ENCODE measurements at places on chromosomes 7 and 10.
A peak's percentile ranks its signal among the peaks of the same experiment; 100 is the strongest.

GRCh38 chr10:128103229-128103714, 23.0 kb downstream of the MKI67 start:
- no peak for DNase-seq

DNA sequence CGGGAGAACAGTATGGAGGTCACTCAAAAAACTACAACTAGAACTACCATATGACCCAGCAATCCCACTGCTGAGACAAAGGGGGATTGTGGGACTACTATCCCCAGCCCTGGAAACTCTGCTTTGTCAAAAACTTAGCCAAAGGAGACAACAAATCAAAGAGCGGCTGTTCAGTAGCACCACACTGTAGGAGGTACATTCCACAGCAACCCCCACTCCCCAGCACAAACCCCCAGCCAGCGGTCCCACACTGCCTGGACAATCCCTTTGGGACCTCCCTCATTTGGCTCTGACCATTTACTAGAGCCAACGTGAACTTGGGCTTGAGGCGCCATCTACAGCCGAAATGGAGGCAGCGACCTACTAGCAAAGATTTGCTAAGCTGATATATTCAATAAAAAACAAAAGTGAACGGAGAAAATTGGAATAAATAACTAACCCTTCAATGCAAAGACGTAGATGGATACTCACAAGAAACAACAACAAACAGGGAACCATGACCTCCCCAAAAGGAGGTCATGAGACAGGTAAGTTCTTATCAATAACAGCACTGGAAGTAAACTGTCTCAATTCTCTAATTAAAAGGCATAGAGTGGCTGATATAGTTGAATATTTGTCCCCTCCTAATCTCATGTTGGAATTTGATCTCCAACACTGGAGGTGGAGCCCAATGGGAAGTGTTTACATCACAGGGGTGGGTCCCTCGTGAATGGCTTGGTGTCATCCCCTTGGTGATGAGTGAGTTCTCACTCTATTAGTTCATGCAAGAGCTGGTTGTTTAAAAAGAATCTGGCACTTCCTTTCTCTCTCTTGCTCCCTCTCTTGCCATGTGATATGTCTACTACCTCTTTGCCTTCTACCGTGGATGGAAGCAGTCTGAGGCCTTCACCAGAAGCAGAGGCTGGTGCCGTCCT, 119.0 kb upstream of the KCNMA1 start:
- DNase-seq: peak; percentile 73

DNA sequence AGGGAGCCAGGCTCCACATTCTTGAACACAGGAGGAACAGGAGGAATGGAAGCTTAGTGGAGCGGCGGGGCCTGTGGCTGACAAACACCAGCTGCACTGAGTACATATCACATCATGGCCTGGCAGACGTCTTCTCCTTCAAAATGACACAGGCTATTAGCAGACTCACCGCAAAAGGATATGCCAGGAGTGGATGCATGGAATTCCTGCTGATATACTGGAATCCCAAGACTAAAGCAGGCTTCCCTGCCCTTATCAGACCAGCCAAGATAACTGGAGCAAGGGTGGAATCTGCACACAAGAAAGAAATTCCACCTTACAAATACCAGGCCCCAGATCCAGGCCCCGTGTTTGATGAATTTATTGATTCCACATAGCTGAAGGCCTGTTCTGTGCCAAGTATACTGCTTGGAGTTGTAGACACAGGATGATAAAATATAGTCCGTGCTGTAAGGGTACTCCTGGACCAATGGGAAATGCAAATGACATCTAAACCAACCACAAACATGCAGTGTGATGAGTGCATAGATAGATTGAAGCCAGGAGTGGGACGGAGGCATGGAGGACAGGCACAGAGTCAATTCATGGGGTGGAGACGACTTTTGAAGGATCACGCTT, 480.5 kb upstream of the ZMIZ1 start:
- no peak for DNase-seq

DNA sequence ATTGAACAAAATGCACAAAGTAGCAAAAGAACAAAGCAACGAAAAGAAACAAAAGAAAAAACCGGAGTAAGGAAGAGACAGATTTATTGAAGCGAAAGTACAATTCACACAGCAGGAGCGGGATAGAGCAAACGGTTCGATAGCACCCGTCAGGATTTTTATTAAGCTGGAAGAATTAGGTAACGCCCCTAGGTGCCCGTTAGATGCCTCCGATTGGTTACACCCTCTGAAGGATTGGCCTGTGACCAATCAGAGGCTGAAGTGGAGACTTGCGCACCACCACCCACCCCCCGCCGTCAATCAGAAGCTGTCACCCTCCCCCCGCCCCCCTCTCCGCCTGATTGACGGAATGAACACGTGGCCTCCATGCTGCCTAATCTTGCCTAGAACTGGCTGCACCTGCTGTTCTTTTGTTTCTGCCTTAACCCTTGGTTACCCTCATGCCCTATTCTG, 16.8 kb downstream of the OCM2 start:
- DNase-seq: no peak

- DNase-seq: no peak
Observed at GRCh38 chr10:98852686-98853085, 383.0 kb downstream of the HPSE2 start.

GRCh38 chr10:112735041-112735695, 214.9 kb upstream of the TCF7L2 start:
- no peak for DNase-seq

DNA sequence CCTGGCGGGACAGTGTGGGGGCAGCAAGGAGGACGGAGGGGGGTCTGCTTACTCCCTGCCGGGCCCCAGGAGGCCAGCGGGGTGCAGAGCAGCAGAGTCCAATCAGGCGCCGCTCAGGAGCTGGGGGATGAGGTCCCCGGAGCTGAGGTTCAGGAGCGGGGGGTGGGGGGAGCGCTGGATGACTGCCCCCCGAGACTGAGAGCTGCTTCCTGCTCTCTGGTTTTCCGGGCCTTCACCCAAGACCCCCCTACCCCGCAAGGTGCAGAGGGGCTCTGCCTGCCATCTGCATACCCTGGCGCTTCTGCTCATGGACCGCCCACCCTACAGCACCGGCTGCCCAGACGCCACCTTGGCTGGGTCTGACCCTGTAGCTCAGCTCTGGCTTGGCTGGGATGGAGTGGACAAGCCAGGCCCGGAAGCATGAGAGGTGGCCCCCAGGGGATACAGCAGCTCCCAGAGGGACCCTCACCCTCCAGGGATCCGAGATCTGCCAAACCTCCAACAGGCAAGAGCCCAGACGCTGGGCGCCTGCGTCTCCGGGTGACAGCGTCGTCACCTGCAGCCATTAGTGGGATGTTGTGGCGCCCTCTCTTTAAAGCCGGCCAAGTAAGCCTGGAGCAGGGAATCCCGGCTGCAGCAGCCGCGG, 930 bp downstream of the KNDC1 start:
- no peak for DNase-seq

- DNase-seq: no peak
Observed at GRCh38 chr7:119903085-119903484, 369.9 kb upstream of the KCND2 start.

DNA sequence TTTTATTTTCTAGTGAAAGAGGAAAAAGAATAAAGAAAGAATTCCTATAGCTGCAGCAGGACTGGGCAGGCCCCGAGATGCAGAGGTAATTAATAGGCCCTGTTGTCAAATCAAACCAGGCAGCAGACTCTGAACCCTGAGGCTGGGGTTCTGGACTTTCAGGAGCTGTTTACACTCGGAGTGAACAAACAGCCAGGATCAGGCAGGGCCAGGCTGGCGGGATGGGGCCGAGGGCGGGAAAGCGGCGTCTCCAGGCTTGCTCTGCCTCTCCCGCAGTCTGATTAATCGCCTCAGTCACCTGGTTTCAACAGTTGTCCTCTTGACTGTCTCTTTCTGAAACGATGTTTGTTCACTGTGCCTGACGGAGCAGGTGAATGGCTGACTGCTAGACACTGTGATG, 675.4 kb upstream of the FOXK1 start:
- peak; percentile 85 for DNase-seq

GRCh38 chr10:31242902-31243301, 76.1 kb upstream of the ZEB1 start:
- DNase-seq: peak; percentile 56

DNA sequence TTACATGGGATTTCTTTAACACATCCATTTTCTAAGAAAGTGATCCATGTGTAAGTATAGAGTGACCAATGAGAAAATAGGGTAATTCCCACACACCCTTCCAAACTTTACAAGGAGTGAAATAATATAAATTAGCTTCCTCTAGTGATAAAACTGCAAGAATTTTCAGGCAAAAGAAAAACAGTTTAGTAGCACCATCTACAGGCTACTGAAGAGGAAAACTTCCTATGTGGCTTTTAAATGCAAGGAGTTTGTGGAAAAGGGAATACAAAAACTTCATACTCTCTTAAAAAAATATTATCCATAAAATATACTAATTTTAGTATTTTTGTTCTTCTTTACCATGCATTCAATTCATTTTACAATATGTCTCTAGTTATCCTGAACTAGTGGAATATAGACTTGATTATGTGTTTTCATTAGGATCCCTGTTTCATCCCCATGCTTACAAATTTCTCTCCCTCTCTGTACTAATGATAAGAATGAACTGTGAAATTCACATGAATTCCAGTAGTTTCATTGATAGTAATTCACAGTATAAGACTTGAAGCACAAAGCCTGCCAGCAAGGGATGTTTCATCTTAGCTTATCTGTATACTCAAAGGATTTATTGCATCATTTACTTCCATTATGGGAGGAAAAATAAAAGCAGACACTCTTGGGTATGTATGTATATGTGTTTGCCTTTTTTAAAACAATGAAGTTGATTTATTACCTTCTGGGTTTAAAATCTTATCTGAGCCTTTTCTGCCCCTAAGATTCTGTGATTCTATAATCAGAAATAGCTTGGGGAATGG, 442.9 kb downstream of the AUTS2 start:
- DNase-seq: peak; percentile 7

DNA sequence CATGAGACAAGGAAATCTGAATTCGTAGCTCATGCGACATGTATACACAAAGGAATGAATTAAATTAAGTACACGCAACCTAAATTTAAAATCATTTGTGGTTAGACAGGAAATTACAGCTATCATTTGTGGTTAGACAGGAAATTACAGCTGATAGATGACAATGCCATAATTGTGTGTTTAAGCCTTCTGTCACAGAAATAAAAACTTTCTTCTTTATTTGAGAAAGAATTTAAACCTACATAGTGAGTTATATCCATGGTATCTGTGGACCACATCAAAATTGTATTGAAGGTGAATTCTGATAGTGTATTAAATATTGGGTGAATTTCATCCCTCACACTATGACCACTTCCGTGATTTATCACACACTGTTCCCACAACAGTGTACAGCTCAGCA, 362.9 kb downstream of the MAGI2 start:
- peak; percentile 19 for DNase-seq

DNA sequence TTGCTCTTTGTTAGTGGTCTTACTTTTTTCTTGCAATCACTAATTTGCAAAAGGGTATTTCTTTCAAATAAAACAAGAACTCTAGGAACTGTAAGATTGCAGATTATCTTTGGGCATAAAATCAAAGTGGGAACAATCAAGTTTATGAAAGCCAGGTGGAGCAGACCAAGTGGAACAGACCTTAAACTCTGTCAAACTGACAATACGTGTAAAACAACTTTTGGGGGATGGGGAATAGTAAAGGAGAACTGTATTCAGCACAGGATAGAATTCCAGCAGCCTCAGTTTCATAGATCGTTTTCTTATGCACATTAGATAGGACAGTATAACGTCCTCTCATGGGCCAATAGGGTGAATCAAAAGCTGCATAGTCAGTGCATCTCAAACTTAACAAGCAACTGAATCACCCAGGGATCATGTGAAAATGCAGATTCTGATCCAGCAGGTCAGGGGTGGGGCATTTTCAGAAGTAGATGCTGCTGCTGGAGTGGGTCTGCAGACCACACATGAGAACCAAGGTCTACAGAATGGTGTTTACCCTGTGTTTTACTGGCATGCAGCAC, 120.7 kb downstream of the PIP4K2A start:
- no peak for DNase-seq

- peak; percentile 69 for DNase-seq
Observed at GRCh38 chr7:14095233-14095950, 105.9 kb upstream of the ETV1 start.

DNA sequence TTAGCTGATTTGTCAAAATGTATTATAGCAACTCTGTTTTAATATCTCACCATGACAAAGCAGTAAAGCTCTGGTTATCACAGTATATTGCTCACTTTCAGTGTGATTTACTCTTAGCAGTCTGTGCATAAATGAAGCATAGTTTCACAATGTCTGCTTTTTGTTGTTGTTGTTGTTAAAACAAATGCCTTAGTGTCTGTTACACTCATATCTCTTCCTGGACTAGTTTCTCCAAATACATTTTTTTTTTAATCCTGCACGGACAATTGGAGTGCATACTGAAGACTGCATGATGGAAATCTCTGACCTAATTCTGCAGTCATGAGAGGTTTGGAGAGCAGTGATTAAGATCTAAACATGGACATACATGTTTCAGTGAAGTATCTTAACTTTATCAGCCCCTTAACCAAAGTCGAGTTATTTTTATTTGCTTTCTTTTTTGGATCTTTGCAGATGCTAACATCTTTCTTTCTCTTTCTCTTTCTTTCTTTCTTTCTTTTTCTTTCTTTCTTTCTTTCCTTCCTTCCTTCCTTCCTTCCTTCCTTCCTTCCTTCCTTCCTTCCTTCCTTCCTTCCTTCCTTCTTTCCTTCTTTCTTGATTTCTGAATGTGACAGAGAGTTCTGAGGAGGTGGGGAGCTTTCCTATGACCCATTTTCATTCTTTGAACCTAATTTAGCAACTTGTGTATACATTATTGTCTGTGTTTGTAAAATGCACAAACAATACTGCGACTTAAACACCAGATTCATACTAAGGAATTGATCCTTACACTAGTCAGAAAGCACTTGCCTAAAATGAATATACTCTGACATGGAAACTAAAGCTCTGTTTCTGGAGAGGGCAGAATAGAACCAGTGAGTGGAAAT, 161.5 kb upstream of the AGR3 start:
- DNase-seq: peak; percentile 70

GRCh38 chr7:131471250-131472004, 85.0 kb downstream of the PODXL start:
- no peak for DNase-seq

- DNase-seq: no peak
Observed at GRCh38 chr10:130233426-130233825, 97.2 kb downstream of the GLRX3 start.

DNA sequence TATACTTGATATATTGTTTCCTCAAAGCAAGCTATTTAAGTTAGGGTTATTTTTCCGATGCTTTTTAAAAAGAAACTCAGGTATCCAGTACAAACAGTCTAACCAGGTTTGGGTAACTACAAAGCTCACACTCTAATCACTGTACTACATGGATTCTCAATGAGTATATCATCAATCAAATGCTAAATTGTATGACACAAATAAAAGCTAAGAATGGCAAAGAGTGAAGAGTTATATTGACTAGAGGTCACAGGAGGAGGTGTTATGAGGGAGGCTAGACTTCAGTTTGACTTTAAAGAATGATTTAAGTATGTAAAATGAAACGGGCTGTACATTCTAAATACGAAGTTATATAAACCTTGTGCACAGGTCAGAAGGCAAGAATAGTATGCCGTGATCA, 178.0 kb downstream of the CTNNA3 start:
- no peak for DNase-seq

- no peak for DNase-seq
Observed at GRCh38 chr7:910441-910861, 34.1 kb downstream of the GET4 start.

- DNase-seq: no peak
Observed at GRCh38 chr7:155259866-155260497, 37.7 kb upstream of the INSIG1 start.

GRCh38 chr10:122089311-122090017, 100.5 kb downstream of the TACC2 start:
- DNase-seq: peak; percentile 98

GRCh38 chr10:30897048-30897447, 134.6 kb downstream of the ZNF438 start:
- no peak for DNase-seq
